Activated T-cell treated with anti-CD3 and anti-CD28 coated beads, Interleukin-2, amount 50 U/mL, for 72 hours (primary cell): ENCODE measurements at places on chromosomes 7 and 10. TPM values are rescaled to one million over a fixed set of nuclear protein-coding genes. Genes with fewer than 3 reads are reported as not detected.

The EN2 gene
- not detected for total RNA-seq

The PCLO gene
- total RNA-seq, result 0.02 TPM

The CCL24 gene
- not detected for total RNA-seq

The CALHM3 gene
- not detected for total RNA-seq

The HYCC1 gene
- 25.3 TPM for total RNA-seq

The BAMBI gene
- 0.32 TPM for total RNA-seq

The ODAD2 gene
- 0.10 TPM for total RNA-seq

The ADIRF gene
- total RNA-seq, result not detected

The GARIN1A gene
- total RNA-seq, result 2.7 TPM

The LRRC18 gene
- total RNA-seq, result not detected

The SAMD9L gene
- 16.4 TPM for total RNA-seq

The TLX1 gene
- total RNA-seq, result not detected

The PRR15 gene
- not detected for total RNA-seq

The STAG3 gene
- 103 TPM for total RNA-seq

The SP8 gene
- not detected for total RNA-seq

The HIF1AN gene
- total RNA-seq, result 55.1 TPM

The DKK1 gene
- total RNA-seq, result not detected

The THSD7A gene
- total RNA-seq, result not detected

The GNG11 gene
- total RNA-seq, result not detected

The MACC1 gene
- 0.22 TPM for total RNA-seq
